ENCODE measurements at places on chromosomes 3 and 15.
A peak's percentile ranks its signal among the peaks of the same experiment; 100 is the strongest.

- no peak for DNase-seq
These were observed 478 bp downstream of the GPR15 start for GRCh38 chr3:98532275-98532637.

DNA sequence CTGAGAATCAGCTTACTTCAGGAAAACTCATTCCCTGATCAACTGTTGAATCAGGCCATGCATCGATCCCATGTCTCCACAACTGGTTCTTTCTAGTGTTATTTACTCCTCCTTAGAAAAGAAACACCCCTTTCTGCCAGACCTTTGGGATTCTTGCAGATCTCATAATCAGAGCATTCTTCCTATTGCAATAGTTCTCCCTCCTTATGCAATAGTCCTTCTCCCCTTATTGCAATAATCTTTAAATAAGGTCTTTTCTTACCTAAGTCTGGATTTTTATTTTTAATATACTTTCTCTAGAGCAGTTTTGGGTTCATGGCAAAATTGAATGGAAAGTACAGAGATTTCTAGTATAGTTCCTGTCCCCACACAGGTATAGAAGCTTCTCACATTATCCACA lies 141.9 kb upstream of the SGO1 start:
- no peak for DNase-seq

DNA sequence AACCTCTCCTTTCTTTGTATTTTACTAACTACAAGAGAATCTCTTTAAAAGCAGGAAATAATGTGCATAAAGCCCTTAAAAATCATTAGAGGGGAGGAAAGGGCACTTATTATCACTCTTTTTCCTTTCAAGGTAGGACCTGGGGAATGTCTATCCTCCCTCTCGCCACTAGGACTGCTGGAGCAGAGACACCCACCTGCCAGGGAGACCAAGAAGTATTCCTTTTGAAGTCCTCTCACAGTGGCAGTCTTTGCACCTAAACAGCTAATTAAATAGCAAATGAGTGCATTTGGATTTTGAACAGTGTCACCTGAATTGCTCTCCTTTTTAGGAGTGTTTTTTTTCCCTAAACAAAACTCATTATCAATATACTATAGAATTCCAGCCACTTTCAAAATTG lies 874.1 kb downstream of the ZPLD1 start:
- no peak for DNase-seq

DNA sequence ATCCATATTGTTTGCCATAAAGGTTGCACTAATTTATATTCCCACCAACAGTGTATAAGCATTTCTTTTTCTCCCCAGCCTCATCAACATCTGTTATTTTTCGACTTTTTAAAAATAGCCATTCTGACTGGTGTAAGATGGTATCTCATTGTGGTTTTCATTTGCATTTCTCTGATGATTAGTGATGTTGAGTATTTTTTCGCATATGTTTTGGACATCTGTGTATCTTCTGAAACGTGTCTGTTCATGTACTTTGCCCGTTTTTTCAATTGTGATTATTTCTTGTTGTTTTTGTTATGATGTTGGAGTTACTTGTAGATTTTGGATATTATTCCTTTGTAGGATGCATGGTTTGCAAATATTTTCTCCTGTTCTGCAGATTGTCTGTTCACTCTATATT lies 46.5 kb downstream of the TP63 start:
- DNase-seq = peak; percentile 24

DNA sequence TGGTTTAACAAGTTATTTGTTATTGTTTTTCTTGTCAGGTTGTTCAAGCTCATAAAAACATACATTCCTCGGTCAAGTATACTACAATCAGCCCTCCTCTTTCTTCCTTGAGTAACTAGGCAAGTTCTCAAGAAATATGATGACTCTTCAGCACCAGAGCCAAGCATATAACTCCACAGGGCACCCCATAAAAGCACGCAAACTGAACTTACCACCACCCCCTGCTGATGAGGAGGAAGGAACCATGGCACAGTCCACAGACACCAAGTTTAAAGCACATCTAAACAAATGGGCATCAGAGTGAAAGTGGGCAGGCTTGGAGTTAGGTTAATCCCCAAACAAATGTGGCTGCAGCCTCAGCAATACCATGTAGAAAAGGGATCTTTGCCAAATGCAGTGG lies 5.3 kb downstream of the IP6K2 start:
- peak; percentile 19 for DNase-seq

DNA sequence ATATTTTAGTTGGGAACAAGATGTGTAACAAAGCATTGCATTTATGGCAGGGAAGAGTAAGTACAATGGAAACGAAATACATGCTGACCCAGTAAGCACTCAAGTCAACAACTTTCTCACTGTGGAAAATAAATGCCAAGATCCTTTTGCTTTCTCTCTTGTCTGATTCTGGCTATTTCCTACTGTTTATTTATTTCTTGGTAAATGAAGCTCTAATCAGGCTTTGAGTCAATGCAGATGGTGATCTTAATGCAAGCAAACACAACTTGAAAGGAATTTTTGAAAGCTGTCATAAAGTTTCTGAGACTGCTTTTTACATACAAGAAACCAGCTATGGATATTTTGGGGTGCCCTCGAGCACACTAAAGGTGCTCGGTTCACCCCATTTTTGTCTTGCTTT lies 624.8 kb downstream of the MAGI1 start:
- no peak for DNase-seq

DNA sequence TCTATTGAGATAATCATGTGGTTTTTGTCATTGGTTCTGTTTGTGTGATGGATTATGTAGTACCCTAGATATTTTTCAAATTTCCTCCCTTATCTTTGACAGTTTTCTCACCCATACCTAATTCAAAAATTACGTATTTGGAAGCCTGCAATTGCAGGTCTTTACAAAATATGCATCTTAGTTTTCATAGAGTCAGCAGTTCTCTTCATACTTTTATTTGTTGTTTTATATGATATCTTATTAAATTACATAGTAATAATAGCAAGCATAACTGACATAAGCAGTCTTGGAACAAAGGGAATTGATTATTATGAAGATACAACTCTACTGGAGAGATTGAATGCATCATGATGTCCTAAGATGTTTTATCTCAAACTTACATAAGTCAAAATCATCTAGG lies 215.3 kb upstream of the CHRM5 start:
- no peak for DNase-seq

DNA sequence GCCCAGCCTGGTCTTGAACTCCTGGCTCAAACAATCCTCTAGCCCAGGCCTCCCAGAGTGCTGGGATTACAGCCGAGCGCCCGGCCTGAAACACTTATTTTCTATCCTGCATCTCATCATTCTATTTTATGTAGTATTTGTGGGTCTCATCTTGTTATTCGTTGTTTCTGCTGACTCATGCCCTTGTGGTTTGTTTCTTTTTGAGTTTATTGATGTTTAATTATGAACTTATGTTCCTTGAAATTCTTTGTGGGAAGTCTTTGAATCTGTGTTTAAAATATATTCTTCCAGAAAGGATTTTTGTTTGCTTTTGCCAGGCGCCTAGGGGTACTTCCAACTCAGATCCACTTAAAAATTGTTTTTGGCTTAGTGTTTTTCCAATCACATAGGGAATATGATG lies 78.3 kb upstream of the C15orf39 start:
- DNase-seq = peak; percentile 96

Measured in EH (cell line).